ENCODE measurements at places on chromosomes 4 and X.

DNA sequence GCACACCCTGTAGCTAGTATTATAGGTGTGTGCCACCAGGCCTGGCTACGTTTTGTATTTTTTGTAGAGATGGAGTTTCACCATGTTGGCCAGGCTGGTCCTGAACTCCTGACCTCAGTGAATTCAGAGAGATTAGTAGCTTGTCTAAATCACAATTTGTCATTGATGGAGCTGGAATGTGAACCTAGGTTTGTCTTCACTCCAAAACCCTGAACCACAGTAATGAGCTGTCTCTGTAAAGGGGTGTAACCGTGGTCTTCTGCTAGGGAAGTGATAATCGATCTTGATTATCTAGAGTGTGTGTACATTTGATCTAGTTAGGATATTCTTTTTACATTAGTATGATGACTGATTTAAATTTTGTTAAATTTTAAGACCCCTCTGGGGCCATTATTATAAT is 8.3 kb downstream of the ARHGAP10 start:
- DNase-seq = no peak

GRCh38 chr4:1573830-1574459 is 110.2 kb downstream of the FAM53A start:
- DNase-seq = no peak

DNA sequence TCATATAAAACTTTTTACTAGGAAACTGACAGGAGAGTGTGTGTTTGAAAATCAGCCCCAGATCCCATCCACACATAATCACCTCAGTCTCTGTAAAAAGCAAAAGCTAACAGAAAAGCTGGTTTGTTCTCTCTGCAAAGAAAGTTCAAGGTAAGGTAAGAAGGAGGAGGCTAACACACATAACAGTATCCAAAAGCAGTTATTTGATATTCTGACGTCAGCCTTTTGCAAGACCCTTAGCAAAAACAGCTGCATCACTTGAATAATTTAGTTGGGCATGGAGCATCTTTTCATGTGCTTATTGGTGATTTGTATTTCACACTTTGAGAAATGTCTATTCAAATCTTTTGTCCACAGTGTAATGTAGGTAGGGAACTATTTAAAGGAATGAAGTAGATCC is 5.5 kb downstream of the TCEAL9 start:
- no peak for DNase-seq

- no peak for DNase-seq
Observed at GRCh38 chr4:30860978-30861377, 140.8 kb downstream of the PCDH7 start.

DNA sequence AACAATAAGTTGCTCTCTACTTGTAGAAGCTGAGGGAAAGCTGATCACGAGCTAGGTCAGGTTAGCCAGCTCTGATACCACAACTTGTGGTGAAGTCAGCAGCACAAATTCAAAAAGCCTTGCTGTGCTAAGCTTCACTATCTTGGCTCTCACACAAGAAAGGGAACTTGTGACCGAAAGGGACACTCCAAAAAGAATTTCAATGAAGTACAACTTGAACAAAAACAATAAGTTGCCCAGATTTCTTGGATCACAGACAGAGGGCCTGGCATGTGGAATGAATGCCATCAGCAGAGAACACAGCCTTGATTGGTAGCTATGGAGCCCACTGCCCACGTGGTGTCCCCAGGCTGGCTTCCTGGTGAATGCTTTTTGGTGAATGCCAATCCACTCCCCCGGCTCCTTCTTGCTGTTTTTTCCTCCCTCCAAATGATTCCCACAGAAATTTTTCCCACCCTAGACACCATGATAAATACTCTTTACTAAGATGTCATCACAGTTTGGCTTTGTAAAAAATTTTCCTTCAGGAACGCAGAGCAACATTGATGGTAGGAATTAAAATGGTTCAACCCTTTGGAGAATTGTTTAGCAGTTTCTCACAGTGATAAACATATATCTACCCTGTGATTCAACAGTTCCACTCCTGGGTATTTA is 82.6 kb downstream of the ANXA3 start:
- no peak for DNase-seq

DNA sequence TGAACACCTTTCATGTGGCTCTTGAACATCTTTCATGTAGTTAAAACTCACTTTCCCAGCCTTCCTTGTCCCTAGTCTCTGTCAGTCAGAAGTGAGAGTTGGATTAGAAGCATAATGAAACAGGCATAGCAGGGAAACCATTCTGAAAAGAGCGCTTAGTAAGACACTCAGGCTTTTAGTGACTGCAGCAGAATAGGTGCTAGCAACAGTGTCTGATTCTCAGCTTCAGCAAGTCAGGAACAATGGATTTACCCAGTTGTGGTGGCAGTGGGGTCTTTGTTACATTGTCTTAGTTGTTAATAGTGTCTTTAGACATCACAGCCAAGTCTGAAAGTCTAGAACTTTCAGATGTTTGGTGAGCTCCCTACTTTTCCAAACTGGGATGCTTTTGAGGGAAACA is 177.1 kb upstream of the PCDH7 start:
- DNase-seq = peak; percentile 5

GRCh38 chrX:73758250-73758649 is 195.3 kb downstream of the CHIC1 start:
- DNase-seq = no peak

Data from iPS-NIHi11 (cell line).